ENCODE measurements at places on chromosomes 1 and 21.

DNA sequence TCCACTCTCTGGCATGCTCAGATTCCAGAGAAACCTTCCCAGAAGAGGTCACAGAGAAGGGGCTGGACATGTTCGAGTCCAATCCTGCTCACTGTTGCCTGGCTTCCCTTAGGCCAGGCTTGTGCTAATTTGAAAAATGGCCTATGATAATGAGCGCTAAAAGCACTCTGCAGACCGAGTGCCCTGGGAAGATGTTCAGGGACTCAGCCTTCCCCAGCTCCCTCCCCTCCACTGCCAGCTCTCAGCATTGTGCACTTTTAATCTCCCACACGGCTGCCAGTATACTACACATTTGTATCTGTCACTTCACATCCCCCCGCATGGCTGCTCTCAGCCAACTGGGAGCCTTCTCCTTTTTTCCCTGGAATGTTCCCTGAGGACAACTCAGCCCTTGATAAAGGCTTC lies 24.1 kb downstream of the FAM163A start:
- no peak for DNase-seq

GRCh38 chr1:187977298-187977697 lies 1148.5 kb downstream of the PLA2G4A start:
- DNase-seq, result no peak

- DNase-seq, result peak; percentile 79
These were observed 933 bp downstream of the C1orf35 start for GRCh38 chr1:228101994-228102790.

- peak; percentile 50 for DNase-seq
These were observed 119.3 kb upstream of the CDC42BPA start for GRCh38 chr1:227437495-227438008.

GRCh38 chr1:160975026-160975425 lies 20.4 kb upstream of the ITLN2 start:
- peak; percentile 62 for DNase-seq

- DNase-seq, result no peak
These were observed 353.7 kb downstream of the DPYD start for GRCh38 chr1:97567000-97567749.

- no peak for DNase-seq
These were observed 192.2 kb downstream of the TGFB2 start for GRCh38 chr1:218537122-218537913.

DNA sequence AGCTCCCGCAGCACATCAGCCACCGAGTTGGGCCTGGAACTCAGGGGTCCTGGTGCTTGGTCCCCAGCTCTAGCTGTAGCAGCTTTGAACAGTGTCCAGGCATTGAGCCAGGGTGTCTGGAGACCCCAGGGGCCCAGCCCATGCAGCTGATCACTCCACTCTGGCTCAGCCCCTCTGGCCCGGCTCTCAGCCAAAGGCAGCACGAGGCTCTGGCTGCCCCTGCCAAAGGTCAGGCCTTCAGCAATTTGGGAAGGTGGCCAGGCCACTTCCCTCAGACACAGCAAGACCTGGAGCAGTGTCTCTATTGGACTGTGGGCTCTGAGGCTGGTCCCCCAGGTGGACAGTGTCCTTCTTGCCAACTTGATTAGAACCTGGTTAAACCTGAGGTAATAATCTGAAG lies 34.4 kb upstream of the RNF19B start:
- no peak for DNase-seq

GRCh38 chr1:172905452-172905851 lies 145.3 kb downstream of the TNFSF18 start:
- no peak for DNase-seq

DNA sequence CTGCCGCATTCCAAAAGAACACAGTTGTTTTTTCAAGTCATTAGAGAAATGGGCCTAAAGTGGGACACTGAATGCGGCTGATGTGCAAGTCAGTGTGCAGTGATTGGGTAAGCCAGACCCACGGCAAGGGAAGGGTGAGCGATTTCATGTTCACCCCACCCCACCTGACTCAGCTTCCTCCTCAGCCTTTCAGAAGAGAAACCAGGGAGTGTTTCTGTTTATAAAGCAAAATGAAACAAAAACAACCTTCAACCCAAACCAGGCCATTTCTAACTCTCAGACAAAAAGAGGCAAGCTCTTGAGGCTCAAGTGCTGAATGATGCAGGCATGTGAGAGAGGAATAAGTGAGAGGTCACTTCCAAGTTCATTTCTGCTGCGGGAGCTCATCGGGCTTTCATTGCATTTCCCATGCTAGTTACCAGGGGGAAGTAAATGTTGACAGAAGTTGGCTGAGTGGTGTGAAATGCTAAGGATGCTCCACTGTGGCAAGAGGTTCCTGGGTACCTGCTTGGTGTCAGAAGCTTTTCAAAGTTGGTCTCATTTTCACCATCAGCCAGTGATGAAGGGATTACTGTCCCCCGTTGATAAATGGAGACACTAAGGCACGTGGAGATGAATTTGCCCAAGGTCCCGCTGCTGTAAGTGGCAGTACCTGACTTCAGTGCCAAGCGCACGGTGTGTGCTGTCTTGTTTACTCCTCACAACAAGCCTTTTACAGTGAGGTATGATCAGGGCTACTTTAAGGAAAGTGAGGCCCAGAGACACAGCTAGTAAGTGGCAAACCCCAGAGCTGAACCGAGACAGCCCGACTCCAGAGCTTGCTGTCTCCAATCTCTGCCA lies 29.1 kb downstream of the STPG1 start:
- DNase-seq, result peak; percentile 57

- DNase-seq, result no peak
These were observed 149.4 kb downstream of the RERE start for GRCh38 chr1:8667869-8668594.

DNA sequence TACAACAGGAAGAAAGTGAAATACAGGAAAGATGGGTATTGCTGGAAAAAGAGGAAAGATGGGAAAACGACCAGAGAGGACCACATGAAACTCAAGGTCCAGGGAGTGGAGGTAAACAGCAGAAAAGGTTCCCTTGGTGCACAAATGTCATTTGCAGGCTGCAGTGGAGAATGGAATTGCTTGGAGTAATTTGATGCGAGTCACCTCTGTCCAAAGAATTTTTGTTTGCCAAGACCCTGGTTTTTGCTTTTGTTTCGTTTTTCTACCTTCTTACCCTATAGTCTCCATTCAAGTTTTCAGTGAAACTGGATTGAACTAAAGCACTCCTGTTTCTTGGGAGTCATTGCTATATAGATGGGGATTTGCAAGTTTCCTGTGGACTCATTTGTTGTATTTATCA lies 464.3 kb downstream of the CAMTA1 start:
- DNase-seq, result no peak

GRCh38 chr1:84339503-84339902 lies 38.0 kb downstream of the SAMD13 start:
- DNase-seq, result no peak

- no peak for DNase-seq
These were observed 8.2 kb downstream of the DPT start for GRCh38 chr1:168720839-168721238.
